ENCODE measurements at places on chromosomes 6 and 20.

DNA sequence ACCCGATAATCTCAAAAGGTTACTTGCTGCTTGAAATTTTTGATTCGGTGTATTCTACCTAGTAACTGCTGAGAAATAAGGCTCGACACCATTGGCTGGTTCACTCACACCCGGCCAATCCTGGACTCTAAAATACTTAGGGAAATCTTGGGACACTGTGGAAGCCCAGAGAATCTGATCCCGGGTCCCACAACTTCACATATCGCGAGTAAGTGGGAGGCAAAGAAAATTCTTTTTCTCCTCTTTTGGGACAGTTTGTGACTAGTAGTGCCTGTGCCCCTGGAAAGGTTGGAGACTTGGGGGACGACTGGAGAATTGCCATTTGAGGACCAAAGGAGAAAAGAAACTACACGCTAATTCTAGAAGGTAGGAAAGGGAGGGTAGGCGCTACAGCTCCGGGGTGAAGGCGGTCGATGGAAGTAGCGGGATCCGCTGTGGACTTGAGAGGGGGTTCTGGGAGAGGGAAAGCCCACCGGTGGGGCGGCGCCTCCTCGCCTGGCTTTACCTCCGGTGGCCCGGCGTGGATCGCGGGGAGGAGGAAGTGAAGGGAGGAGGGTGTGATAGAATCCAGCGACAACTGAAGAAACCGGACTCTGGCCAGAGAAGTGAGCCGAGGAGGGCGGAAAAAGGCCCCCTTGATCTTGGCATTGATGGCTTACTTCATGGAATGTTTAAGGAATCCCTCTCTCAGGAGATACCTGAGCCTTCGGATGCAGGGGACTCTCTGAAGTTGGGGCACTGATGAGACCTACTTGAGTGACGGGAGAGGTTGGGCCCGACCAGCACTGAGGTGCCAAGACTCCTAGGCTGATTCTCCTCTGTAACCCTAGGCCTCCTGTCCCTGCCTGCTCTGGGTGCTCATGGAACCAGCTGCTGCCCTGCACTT lies 18.8 kb upstream of the BTN3A3 start:
- DNase-seq: no peak

DNA sequence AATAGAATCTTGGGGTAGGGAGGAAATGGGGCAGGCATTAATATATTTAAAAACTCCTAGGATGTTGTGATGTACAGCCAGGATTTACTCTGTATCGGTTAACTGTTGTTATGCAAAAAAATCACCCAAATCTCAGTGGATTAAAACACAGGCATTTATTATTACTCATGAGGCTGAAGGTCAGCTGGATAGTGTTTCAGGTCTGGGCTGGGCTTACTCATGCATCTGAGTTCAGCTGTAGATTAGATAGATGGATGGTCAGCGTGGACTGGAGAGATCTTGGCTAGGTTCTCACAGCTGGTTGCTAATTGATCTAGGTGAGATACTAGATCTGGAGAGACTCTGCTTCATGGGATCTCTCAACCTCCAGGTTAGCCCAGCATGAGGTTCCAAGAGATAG lies 131.4 kb downstream of the BTBD3 start:
- no peak for DNase-seq

DNA sequence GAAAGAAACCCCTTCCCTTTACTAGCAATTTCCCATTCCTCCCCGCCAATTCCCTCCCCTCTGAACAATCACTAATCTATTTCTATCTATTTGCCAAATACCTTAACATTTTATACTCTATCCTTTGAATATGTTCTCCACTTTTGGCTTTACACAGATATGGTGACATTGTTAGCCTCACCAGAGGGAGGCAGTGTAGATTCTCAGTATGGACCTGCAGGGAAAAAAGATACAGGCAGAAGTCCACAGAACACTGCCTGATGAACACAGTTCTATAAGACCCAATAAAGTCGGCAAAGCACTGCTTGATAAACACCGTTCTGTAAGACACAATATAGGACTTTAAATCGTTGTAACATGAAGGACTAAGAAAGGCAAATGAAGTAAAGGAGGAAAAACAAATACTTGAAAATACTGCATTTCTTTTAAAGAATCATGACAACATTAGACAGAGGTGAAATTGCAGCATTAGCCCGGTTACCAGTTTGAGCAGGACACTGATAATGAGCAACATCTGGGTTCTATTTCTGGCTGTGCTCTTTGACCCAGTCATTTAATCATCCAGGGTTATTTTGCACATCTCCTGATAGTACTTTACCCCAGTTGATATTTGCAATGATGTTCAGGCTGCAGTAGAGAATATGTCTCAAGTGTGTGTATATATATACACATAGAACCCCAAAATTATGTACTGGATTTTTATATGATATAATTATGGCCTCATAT lies 296.8 kb downstream of the UTRN start:
- DNase-seq: peak; percentile 53

GRCh38 chr6:40349901-40350746 lies 237.0 kb downstream of the LRFN2 start:
- no peak for DNase-seq

- DNase-seq: no peak
These were observed 549.4 kb downstream of the COL12A1 start for GRCh38 chr6:74656453-74656852.

DNA sequence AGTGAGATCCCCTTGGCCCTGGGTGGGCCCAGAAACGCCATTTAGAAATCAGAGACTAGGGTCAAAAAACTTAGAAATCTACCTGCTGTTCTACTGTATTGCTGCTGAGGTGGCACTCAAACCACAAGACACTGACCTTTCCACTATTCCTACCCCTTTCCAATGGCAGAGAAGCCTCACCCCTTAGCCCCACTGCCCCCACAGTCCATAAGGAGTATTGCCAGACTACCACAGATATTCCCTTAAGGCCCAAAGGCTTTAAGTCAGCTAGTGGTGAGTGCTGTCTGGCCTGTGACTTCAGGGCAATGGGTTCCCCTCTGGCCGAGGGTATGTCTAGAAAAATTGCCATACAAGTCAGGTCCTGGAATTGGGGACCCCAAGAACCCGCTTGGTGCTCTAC lies 656.1 kb downstream of the COL12A1 start:
- no peak for DNase-seq

- DNase-seq: no peak
These were observed 1298.1 kb downstream of the EPHA7 start for GRCh38 chr6:92121228-92121627.

DNA sequence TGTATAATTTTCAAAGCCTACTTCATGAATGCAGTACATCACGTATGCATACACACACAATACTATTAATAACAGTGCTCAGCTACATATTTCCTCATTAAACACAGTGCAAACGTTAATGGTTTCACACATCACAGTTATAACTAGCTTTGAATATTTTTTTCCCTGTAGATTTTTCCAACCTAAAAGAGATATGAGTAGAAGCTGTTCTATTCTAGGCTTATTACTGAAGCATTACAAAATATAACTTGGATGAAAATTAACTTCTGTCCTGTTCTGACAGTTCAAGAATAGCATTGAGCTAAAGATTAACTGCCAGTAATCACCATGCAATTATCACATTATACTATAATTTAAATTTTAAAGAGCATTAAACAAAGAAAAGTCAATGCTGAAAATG lies 6.2 kb downstream of the LMBRD1 start:
- DNase-seq: no peak

- no peak for DNase-seq
These were observed 48.1 kb upstream of the TULP4 start for GRCh38 chr6:158264180-158264579.

DNA sequence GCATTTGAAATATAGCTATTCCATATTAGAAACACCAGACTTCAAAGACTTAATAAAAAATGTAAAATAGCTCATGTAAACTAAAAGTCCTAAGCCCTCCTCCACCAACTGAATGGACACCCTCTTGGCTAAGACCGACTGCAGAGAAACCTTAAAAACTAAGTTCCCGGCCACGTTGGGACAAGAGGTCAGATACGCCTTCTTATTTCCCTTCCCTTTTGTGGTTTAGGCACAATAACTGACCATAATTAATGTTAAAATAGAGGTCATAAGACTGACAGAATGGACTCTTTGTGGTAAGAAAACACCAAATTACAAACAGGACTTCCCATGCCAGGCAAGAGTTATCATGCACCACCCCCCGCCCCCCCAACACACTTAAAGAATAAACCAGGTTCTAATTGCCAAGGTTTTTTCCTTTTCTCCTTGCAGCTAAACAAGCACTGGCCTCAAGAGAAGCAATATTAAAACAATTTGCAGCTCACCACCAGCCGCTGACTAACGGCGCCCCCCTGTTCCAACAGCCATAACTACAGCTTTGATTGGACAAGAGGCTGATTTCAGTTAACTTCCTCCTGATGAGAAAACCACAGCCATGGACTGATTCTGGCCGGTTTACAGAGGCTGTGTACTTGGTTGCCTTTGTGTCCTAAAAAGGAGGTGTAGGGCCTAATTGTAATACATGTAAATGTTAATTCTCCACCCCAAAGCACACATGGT lies 10.7 kb upstream of the LAMP5 start:
- no peak for DNase-seq

GRCh38 chr6:37182736-37183590 lies 13.0 kb downstream of the PIM1 start:
- DNase-seq: peak; percentile 17

DNA sequence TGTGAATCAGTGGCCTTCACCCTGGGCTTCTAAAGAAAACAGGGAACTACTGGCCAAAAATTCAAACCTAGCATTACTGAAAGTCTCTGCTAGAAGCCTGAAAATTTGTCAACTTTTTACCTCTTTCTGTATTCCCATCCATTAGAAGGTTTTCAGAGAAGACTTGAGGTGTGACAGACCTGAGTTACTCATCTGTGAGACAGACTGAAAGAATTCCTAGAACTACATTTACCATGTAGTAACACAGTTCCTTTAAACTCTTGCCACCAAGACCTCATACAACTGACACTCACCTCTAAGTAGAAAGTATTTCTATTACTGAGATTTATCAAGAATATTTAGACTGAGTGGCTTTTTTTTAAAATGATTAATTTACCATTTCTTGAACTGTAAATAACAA lies 4.5 kb downstream of the DPM1 start:
- DNase-seq: no peak

GRCh38 chr20:60331688-60332300 lies 373.6 kb downstream of the CDH26 start:
- DNase-seq: no peak

GRCh38 chr6:159826968-159827647 lies 27.0 kb downstream of the PNLDC1 start:
- DNase-seq: no peak

DNA sequence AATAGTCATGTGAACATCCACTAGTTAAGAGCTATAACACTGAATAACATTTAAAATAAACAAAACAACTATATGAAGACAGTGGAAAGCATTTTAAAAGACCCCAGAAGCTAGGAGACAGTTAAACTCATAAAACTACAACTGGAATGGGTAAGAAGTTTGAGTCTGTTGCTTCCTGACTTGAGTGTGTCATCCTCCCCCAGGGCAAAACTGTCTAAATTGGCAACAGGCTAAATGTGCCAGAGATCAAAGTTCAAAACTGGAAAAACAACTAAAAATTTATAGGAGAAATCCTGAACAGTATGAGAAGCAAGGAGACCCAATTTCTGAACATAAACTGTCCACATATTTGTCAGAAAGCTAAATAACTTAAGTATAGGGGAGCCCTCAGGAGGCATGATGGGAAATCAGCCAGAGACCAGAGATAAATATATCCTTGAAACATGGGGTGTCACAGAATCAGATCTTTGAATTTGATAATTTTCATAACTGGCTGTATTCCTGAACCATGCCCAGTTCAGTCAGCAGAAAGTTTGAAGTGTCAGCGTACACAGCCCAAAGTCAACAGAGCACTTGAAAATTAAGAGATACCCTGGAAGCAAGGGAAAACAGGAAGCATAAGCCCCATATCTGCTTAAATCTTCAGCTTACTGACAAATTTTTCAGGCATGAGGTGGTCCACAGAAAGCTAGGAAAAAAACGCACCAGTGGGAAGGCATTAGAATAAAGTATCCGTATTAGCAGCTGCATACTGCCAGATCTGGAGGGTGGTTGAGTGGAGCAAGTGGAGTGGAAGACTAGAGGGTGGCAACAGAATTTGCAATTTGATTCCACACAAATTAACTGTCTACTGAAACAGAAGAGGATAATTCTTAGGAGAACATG lies 516.1 kb upstream of the MAN1A1 start:
- no peak for DNase-seq

DNA sequence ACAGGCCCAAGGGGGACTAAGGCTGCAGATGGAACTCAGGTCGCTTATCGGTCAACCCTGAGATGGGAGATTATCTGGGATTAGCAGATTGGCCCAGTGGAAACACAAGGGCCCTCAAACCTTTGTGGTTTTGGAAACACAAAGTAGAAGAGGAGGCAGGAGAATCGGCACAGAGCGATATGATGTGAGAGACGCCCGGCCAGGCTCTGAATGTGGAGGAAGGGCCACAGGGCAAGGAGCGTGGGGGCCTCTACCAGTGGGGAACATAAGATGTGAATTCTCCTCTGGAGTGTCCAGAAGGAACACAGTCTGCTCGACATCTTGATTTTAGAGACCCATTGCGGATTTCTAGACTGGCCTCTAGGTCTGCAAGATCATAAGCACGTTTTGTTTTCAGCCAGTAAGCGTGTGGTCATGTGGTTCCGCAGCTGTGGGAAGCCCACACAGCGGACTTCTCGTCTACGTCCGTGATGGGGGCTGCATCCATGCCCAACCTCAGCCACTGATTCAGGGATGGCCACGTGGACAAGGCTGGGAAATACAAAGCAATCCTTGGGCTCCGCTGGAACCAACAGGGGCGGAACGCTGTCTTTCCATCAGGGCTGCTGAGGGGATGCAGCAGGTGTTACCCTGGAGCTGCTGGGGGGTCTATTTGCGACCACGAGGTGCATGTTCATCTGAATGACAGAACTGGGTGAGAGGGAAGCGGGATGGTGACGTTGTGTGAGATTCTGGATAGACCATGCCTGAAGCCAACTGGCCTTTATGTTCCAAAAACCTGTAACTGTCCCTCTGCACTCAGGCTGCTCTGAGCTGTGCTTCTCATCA lies 127.6 kb upstream of the PMEPA1 start:
- DNase-seq: no peak

DNA sequence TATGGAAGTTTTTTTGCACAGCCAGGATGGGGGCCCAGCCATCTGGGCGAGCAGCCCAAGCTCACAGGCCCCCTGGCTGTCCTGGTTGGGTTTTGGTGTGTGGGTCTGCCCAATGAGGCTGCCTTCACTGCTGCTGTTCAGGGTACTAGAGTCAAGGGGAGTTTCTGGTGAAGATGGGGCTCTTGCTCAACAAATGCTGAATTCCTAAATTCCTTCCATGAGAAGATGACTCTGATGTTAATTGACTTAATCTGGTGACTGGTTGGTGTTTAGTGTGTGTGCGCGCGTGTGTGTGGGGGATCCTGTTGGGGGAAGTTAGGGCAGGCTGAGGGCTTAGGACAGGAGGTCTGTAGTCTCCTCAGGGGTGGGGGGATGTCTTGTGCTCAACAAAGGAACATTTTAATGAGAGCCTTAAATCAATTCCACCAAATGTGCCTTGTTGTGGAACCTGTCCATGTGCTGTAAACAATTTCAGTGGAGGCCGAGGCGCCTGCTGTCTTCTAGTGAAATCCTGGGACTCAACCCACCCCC lies 1.9 kb downstream of the PTK7 start:
- no peak for DNase-seq

- no peak for DNase-seq
These were observed 53.2 kb downstream of the IRF4 start for GRCh38 chr6:444653-445275.

GRCh38 chr20:63087872-63088680 lies 81.3 kb upstream of the BHLHE23 start:
- DNase-seq: no peak
